ENCODE measurements at places on chromosomes 3 and 15.

DNA sequence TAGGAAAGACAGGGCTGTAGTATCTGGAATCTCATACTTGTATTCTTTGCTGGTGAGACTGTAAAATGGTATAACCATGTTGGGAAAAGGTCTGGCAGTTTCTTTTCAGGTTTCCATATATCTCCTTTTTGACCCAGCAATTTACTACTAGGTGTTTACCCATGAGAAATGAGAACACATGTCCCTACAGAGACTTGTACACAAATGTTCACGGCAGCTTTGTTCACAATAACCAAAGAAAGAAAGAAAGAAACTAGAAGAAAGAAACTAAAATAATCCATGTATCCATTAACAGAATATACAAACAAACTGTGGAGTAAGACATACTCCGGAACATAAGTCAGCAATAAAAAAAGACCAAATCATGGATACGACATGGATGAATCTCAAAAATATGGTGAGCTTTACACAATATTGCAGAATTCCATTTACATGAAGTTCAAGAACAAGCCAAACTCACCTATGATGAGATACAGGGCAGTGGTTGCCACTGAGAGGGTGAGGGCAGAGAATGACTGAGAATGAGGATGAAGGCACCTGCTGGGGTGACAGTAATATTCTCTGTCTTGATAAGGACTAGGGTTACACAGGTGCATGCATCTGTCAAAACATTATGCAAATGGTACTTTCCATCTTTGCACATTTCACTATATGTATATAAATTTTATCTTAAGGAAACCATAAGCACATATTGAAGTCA is 2.7 kb downstream of the RFTN1 start:
- no peak for DNase-seq

GRCh38 chr3:29700256-29700655 is 419.4 kb downstream of the RBMS3 start:
- DNase-seq: no peak

DNA sequence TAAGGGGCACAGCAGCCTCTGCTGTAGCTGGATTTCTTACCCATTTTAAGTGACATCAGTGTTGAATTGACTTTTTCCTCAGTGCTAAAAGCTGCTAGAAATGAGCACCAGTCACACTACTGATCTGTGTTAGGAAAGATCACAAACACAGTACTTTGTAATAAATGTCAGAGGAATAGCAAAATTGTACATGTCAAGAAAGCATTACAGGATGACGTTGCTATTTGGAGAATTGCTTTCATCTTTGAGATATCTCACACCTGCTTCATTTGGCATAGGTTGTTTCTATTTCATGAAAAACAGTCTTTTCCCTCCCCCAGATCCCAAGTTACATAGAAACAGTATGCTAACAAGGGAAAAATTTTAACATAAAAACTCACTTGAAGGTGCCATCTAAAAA is 77.8 kb downstream of the SLC25A26 start:
- DNase-seq: no peak

GRCh38 chr3:177449360-177450006 is 252.2 kb upstream of the TBL1XR1 start:
- no peak for DNase-seq

GRCh38 chr3:27392950-27393679 is 23.9 kb upstream of the NEK10 start:
- no peak for DNase-seq

DNA sequence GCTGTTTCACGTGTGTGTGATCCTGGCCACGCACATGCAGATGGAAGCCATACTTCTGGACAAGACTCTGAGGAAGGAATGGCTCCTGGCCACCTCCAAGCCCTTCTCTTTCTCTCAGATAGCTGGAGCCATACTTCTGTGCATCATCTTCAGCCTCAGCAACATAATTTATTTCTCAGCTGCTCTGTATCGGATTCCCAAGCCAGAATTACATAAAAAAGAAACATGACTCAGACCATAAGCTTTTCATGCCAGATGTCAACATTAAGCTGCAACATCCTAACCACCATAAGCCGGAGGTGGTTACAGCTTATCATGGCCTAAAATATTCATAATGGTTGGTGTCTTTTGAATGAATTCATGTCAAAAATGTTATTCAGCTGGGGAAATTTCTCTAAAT is 10.6 kb upstream of the KIF23 start:
- DNase-seq: no peak

GRCh38 chr15:68797599-68798345 is 22.9 kb downstream of the ANP32A start:
- DNase-seq: no peak

DNA sequence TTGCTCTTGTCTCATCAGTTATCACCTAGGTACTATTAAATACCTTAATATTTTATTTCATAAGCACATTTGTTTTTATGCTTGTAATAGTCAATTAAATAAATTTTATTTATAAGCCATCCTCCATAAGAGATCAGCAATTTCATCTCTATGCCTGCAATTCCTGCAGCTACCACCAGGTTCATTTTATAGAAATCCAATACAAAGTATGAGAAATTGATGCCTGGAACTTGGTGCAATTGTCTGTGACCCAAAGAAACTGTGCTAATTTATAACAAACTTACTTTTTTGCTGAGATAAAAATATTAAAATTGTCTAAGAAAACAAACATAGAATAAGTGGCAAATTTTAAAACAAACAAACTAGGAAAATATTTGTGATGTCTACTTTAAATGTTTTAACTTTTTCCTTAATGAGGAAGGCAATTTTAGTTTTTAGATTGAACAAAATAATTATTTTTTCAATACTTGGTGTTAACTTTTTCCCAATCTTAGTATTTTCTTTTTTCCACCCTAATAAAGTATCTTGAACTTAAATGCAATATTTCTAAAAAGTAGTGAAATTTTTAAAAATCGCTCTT is 1026.6 kb downstream of the ROBO1 start:
- no peak for DNase-seq

- no peak for DNase-seq
Measured at GRCh38 chr3:65993134-65993900, 45.4 kb downstream of the MAGI1 start.

GRCh38 chr3:24167429-24167828 is 222.3 kb downstream of the NR1D2 start:
- DNase-seq: no peak

DNA sequence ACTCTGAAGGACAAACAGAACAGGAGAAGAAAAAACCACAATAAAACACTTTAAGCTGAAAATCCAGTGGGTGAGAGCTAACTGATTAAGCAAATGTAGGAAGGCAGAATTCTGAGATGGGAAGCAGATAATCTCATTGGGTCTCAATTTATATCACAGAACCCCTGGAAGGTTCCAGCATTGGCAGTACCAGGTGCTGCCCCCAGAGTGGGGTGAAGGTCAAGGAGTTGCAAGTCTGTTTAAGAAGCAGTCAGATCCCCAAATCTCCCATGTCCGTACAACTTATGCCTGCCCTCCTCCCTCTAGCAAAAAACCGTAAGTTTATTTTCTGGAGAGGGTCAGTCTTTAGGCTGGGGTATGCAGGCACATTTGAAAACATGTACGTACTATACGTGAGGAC is 45.1 kb downstream of the PXK start:
- no peak for DNase-seq

DNA sequence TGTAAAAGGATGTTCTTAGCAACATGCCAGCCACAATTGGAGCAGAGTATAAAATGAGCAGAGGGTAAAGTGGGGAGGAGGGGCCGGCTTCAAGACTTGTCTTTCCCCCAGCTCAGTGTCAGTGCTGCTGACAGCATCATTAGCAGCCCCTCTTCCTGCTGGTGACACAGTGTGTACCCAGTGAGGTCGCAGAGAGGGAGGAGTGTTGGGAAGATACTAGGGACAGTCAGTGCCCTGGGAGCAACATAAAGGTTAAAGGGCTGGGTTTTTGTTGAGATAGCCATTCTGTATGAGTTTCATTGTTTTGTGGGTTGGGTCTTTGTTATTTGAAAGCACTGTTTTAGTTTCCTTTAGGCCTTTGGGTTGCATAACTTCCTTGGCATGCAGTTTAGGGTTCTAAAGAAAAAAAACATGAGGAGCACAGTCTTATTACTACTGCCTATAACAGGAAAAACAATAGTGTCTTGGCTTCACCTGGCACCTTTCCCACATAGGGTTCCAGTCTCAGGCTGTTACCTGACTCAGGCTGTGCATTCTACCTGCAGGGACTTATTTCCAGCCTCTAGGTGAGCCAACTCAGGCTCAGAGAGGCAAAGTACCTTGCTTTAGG is 94.1 kb upstream of the SKOR1 start:
- no peak for DNase-seq

GRCh38 chr15:96171853-96172296 is 158.6 kb upstream of the NR2F2 start:
- no peak for DNase-seq

- DNase-seq: no peak
Measured at GRCh38 chr3:15310491-15311370, 21.7 kb downstream of the SH3BP5 start.

DNA sequence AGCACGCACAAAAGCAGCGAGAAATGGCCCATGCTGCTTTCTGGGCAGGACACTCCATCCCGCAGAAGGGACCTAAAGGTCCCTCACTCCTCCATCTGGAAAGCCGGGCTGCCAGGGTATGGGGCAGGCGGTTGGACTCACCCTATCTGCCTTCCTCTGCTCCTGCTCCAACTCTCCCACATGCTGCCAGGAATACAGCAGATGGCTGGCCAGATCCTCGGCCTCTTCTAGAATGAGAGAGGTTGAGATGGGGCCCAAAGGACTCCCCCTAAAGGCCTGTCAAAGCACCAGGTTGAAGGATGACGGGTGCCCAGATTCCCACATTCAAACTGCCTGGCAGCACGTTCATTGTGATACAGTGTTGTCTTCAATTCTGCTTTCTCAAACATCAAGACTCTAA is 85.1 kb upstream of the C2CD4B start:
- no peak for DNase-seq

GRCh38 chr3:11335056-11335608 is 62.9 kb downstream of the ATG7 start:
- peak; percentile 43 for DNase-seq

DNA sequence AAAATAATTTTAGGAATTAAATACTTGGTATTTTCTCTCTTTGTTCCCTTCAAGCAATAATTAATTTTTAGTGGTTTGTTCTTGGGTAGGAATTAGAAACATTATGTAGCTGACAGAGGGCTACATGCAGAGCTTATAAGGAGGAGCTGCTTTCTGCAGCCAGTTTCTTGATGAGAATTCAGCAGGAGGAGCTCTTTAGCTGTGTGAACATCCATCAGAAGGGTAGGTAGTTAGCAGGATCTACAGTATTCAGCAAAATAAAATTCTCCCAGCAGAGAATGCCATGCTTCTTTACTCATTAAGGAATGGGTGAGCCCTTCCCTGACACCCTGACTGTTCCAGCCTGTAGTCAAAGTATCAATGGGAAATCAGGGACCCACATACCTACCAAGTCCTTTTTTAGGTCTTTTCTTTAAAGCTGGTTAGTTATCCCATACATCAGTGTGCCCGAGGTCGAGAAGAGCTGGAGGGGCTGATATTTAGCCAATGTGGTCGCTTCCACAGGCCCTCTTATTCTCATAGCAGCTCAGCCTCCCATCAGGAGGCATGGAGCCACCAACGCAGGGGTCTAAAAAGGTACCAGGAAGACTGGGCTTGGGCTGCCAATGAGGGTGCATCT is 54.0 kb downstream of the KCNAB1 start:
- no peak for DNase-seq

DNA sequence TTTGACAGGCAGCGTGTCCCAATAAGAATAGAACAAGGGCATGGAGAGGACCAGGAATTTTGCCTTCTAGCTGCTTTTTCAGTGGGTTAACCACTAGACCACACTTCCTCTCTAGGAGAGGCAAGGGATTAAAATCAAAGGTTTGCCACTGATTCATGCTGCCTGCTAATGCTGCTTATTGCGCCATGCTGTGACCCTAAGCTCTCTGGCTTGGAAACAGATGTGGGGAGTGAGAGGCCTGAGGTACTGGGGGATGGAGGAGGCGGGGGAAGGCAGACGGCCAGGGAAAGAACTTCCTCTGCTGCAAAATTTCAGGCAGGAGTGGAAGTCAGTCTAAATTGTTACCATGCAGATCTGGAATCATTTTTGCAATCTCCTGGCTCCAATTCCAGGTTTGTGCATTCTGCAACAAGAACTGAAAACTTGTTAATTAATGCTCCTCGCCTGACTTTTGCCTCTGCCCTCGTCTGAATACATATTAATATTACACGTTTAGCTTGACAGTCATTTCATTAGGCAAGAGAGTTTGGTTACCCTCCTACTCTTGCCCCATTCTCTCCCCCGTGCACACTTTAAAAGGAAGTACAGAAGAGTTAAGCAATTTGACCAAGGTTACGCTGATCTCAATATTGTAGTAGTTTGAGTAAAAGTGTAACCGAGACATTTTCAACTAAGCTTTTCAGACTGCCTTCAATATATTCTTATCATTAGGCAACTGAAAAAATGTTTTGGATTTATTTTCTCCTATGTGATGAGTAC is 121.7 kb upstream of the SPRED1 start:
- DNase-seq: no peak

- DNase-seq: no peak
Measured at GRCh38 chr3:128301186-128302023, 148.1 kb downstream of the EEFSEC start.

GRCh38 chr15:38190501-38190900 is 62.1 kb upstream of the SPRED1 start:
- no peak for DNase-seq

DNA sequence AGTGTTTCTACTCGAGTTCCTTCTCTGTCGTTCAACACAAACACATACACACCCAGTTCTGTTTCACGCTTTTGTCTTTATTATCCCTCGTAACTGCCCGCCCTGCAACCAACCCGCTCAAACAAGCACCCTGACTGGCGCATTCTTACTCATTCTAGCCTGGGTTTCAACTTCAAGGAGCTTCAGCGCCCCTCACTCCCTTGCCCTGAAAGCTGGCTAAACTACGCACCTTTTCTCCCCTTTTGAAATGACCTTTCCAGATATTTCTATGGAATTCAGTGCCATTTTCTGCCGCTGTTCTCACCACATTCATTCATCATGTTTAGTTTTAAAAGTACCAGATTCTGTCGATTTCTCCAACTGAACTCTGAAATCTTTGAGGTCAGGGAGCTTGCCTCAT is 653 bp upstream of the MFSD1 start:
- no peak for DNase-seq

GRCh38 chr3:190718097-190718496 is 144.4 kb downstream of the GMNC start:
- DNase-seq: no peak

DNA sequence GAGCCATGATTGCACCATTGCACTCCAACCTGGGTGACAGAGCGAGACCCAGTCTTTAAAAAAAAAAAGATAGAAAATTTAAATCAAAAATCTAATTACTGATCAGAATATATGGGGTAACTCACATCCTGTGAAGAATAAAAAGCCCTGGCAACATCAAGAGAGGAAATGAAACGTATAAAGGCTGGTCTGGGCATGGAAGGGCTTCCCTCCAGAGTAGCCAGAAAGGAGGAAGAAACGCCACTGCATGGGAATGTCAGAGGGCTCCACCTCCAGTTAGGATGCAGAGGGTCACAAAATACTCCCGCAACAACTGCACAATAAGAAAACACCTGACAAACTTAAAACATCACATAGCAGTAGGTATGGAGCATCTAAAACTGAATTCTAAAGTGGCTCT is 4.9 kb upstream of the IQCF1 start:
- DNase-seq: no peak

All from bone marrow (tissue), 2 donors.